Activated naive CD8-positive, alpha-beta T cell treated with anti-CD3 and anti-CD28 coated beads for 36 hours (primary cell): ENCODE measurements at places on chromosomes 5 and 9. TPM values are rescaled to one million over a fixed set of nuclear protein-coding genes. Genes with fewer than 3 reads are reported as not detected.

- DNase-seq: no peak
These were observed 413.5 kb downstream of the TLE4 start for GRCh38 chr9:79985264-79985663.

- no peak for DNase-seq
These were observed 301.4 kb upstream of the RFX3 start for GRCh38 chr9:3827175-3827574.

- DNase-seq: no peak
These were observed 97.1 kb downstream of the GOLPH3 start for GRCh38 chr5:32076699-32077695.

Gene TXNDC8
- not detected for total RNA-seq

Gene CNTFR
- total RNA-seq: not detected

Gene OR1J2
- total RNA-seq: 0.23 TPM
